Mucosa of descending colon (tissue), 3 donors: ENCODE measurements at places on chromosomes 12 and 14.
A peak's percentile ranks its signal among the peaks of the same experiment; 100 is the strongest.

- DNase-seq = no peak
Measured at GRCh38 chr12:58727521-58727920, 192.8 kb downstream of the LRIG3 start.

GRCh38 chr14:89371585-89372511, 45.2 kb downstream of the FOXN3 start:
- no peak for DNase-seq

- DNase-seq = peak; percentile 77
Measured at GRCh38 chr12:39239490-39240486, 203.1 kb downstream of the KIF21A start.

GRCh38 chr12:96099421-96099820, 64.0 kb upstream of the LTA4H start:
- no peak for DNase-seq

DNA sequence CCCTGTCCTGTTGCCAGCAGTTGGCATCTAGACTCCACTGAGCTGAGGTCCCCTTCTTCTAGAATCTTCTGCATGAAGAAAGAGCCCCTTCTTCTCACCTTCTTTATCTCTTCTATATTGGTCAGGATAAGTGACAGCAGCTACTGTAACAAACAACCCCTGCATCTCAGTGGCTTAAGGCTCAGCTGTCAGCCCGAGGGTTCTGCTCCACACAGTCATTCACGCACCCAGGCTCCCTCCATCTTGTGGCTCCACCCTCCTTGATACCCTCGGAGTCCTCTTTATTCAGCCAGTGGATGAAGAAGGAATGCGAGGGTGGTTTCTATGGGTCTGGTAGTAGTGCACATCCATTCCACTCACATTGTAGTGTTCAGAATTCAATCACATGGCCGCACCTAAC, 10.5 kb upstream of the RFLNA start:
- DNase-seq = no peak
